ENCODE measurements at places on chromosomes 5 and 9.

- H3K36me3 ChIP-seq: no peaks in the 10 kb centered on the region
- H3K27me3 ChIP-seq: no peaks in the 10 kb centered on the region
- H3K27ac ChIP-seq: no peak overlapping the region
These were observed 87.3 kb upstream of the PRLR start for GRCh38 chr5:35317586-35317985.

- DNase-seq: no peak
- H3K4me3 ChIP-seq: no peak overlapping the region
- peaks cover 17% of the 10 kb centered on the region for H3K4me1 ChIP-seq
- no peak overlapping the region for H3K27ac ChIP-seq
- no peaks in the 10 kb centered on the region for H3K36me3 ChIP-seq
- H3K27me3 ChIP-seq: no peaks in the 10 kb centered on the region
These were observed 81.5 kb downstream of the SHB start for GRCh38 chr9:37987467-37987981.

- H3K27ac ChIP-seq: no peak overlapping the region
- no peaks in the 10 kb centered on the region for H3K36me3 ChIP-seq
- no peaks in the 10 kb centered on the region for H3K27me3 ChIP-seq
- no peak for DNase-seq
These were observed 865.4 kb downstream of the TLE4 start for GRCh38 chr9:80437091-80437640.

DNA sequence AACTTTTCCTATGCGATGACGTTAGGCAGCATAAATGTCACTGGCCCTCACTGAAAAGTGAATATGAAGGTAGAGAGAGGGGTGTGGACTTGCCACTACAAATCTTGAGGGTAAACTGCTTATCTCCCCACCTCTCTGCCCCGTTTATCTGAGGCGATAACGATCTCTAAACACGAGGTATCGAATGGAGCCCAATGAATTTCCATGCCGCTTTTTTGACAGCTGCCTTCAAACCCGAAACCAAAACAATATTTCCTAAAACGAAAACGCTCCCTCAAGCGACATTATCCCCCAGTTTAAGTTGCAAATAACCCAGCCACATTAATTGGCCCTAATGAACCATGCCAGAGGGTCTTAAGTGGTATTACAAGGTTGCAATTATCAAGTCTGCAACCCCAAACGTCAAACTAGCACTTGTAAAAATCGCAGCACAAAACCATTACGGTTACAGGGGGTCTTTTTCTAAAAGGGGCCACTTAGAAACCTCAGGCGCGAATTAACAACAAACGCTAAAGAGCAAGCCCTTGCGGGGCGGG lies 1.4 kb downstream of the NR3C1 start:
- H3K36me3 ChIP-seq: no peaks in the 10 kb centered on the region
- no peak for DNase-seq
- peak overlapping the region; percentile 95 for H3K4me3 ChIP-seq
- H3K27me3 ChIP-seq: no peaks in the 10 kb centered on the region

- DNase-seq: no peak
- no peaks in the 10 kb centered on the region for H3K27me3 ChIP-seq
- H3K4me3 ChIP-seq: no peak overlapping the region
- no peaks in the 10 kb centered on the region for H3K36me3 ChIP-seq
- H3K27ac ChIP-seq: no peak overlapping the region
These were observed 33.4 kb downstream of the TMEM252 start for GRCh38 chr9:68507130-68507805.

DNA sequence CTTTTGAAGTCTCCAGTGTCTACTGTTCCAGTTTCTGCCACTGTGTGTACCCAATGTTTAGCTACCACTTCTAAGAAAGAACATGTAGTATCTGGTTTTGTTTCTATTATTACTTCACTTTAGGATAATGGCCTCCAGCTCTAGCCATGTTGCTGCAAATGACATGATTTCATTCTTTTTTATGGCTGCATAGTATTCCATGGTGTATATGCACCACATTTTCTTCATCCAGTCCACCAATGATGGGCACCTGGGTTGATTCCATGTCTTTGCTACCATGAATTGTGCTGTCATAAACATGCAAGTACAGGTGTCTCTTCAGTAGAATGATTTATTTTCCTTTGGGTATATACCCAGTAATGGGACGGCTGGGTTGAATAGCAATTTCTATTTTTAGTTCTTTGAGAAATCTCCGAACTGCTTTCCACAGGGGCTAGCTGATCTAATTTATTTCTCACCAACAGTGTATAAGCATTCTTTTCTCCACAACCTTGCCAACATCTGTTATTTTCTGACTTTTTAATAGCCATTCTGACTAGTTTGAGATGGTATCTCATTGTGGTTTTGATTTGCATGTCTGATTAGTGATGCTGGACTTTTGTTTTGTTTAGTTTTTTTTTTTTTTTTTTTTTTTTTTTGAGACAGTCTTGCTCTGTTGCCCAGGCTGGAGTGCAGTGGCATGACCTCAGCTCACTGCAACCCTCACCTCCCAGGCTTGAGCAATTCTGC lies 68.9 kb downstream of the WDR41 start:
- DNase-seq: no peak
- H3K27me3 ChIP-seq: no peaks in the 10 kb centered on the region
- H3K4me1 ChIP-seq: peaks cover 12% of the 10 kb centered on the region

DNA sequence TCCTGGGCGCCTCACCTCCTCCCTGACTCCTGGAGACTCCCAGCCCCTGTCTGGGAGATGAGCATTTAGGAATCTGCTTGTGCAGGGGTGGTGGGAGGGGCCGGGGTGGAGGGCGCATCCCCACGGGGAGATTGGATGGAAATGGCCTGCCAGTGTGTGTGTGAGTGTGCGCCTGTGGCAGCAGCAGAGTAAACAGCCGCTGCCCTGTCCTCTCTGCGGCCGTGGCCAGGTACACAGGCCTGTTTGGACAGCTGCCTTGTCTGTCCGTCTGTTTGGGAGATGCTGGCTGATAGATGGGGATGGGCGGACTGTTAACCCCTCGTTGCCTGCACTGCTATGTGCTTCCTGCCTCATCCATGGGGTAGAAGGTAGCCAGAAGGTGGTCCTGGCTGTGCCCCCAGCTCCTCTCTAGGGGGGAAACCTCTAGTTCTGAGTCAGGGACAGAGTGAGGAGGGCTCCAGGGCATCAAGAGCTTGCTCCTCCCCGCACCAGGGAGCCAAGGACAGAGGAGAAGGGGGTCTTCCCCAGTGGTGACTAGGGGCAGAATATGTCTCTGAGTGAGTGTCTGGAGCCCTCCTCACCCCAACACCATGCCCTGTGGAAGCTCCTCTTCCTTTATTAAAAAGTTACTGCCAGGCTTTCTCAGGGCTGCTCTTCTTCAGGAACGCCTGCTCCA lies 60.1 kb downstream of the LMX1B start:
- H3K4me1 ChIP-seq: peaks cover 7% of the 10 kb centered on the region
- H3K4me3 ChIP-seq: no peak overlapping the region
- DNase-seq: no peak
- no peaks in the 10 kb centered on the region for H3K36me3 ChIP-seq
- H3K27ac ChIP-seq: no peak overlapping the region

DNA sequence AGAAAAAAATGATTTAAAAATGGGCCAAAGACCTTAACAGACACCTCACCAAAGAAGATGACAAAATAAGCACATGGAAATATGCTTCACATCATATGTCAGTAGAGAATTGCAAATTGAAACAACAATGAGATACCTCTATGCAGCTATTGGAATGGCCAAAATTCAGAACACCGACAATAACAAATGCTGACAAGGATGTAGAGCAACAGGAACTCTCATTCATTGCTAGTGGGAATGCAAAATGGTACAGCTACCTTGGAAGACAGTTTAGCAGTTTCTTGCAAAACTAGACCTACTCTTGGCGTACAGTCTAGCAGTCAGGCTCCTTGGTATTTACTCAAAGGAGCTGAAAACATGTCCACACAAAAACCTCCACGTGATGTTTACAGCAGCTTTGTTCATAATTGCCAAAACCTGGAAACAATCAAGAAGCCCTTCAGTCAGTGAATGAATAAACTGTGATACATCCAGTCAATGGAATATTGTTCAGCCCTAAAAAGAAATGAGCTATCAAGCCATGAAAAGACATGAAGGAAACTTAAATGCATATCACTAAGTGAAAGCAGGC lies 10.5 kb upstream of the MVB12B start:
- no peak for DNase-seq
- H3K27ac ChIP-seq: no peak overlapping the region
- H3K36me3 ChIP-seq: no peaks in the 10 kb centered on the region
- H3K4me1 ChIP-seq: no peaks in the 10 kb centered on the region
- no peak overlapping the region for H3K4me3 ChIP-seq
